ENCODE measurements at places on chromosomes 12 and 14. TPM values are rescaled to one million over a fixed set of nuclear protein-coding genes. Genes with fewer than 3 reads are reported as not detected.

Gene EPYC
- total RNA-seq, result not detected

Gene GALNT9
- total RNA-seq, result not detected

Gene PPFIA2
- total RNA-seq, result not detected

Gene NEUROD4
- total RNA-seq, result not detected

Gene ADAM20
- 0.44 TPM for total RNA-seq

Gene LBHD2
- not detected for total RNA-seq

Gene TMEM121
- total RNA-seq, result 9.1 TPM

Gene PPP4R4
- total RNA-seq, result 3.1 TPM

DNA sequence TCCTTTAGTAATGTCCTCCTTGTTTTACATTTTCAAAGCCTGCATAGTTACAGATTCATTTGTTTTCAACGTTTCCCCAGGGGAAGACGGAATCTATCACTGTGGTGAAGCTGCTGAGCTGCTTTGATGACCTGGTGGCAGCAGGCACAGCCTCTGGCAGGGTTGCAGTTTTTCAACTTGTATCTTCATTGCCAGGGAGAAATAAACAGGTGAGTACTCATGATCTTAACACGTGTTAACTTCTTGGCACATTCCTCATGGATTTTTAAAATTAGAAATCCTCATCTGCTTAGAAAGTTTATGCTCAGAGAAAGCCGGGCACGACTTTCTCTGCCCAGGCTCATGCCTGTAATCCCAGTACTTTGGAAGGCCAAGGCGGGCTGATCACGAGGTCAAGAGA, 44.5 kb downstream of the TECPR2 start:
- no peak overlapping the region for H3K27ac ChIP-seq
- no peak for DNase-seq
- H3K4me3 ChIP-seq, result no peak overlapping the region
- H3K36me3 ChIP-seq, result peaks cover 25% of the 10 kb centered on the region

GRCh38 chr12:90301561-90302133, 593.0 kb upstream of the ATP2B1 start:
- no peaks in the 10 kb centered on the region for H3K36me3 ChIP-seq
- no peak overlapping the region for H3K4me3 ChIP-seq
- no peak for DNase-seq
- H3K27ac ChIP-seq, result no peak overlapping the region
- H3K27me3 ChIP-seq, result peaks cover 16% of the 10 kb centered on the region
- peaks cover 13% of the 10 kb centered on the region for H3K4me1 ChIP-seq

DNA sequence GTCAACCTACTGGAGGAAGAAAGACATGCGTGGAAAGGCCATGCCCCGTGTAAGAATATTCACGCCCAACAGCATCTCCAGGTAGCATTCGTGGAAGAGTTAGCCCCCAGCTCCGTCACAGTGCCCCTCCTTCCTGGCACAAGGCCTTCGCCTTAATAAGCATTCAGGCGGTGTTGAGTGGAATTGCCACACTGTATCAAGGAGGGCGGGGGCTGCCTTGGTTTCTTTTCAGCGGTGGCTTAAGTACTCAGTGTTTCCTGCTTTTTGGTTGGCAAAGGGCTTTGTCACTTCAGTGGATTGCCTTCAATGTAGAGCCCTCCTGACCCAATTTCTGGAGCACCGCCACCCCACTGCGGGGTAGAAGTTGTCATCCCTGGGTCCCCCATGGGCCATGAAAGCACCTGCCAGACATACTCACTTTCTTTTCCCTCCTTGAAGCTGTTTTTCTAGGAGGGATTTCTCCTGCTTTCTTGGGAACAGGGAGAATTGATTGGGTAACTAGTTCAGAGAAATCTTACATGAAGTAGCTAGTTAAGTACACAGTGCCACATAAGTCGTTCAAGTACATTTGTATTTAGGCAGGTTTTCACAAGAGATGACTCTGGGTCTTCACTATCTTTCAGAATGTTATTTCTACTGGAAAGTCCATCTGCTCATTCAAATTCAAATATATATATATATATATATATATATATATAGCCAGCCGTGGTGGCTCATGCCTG, 65.5 kb upstream of the STON2 start:
- DNase-seq, result no peak
- H3K4me3 ChIP-seq, result peak overlapping the region; percentile 58
- H3K27me3 ChIP-seq, result no peaks in the 10 kb centered on the region
- H3K4me1 ChIP-seq, result peaks cover 16% of the 10 kb centered on the region
- peak overlapping the region; percentile 3 for H3K27ac ChIP-seq
- H3K36me3 ChIP-seq, result no peaks in the 10 kb centered on the region

GRCh38 chr12:118038137-118038536, 21.6 kb downstream of the RFC5 start:
- H3K4me1 ChIP-seq, result peaks cover 56% of the 10 kb centered on the region
- H3K36me3 ChIP-seq, result peaks cover 84% of the 10 kb centered on the region
- H3K4me3 ChIP-seq, result no peak overlapping the region
- peak overlapping the region; percentile 99 for H3K27ac ChIP-seq
- peaks cover 2% of the 10 kb centered on the region for H3K27me3 ChIP-seq
- DNase-seq, result no peak

GRCh38 chr14:92955381-92955780, 32.4 kb downstream of the CHGA start:
- peaks cover 5% of the 10 kb centered on the region for H3K36me3 ChIP-seq
- H3K27ac ChIP-seq, result no peak overlapping the region
- H3K27me3 ChIP-seq, result no peaks in the 10 kb centered on the region
- no peak for DNase-seq
- H3K4me3 ChIP-seq, result no peak overlapping the region
- peaks cover 5% of the 10 kb centered on the region for H3K4me1 ChIP-seq

DNA sequence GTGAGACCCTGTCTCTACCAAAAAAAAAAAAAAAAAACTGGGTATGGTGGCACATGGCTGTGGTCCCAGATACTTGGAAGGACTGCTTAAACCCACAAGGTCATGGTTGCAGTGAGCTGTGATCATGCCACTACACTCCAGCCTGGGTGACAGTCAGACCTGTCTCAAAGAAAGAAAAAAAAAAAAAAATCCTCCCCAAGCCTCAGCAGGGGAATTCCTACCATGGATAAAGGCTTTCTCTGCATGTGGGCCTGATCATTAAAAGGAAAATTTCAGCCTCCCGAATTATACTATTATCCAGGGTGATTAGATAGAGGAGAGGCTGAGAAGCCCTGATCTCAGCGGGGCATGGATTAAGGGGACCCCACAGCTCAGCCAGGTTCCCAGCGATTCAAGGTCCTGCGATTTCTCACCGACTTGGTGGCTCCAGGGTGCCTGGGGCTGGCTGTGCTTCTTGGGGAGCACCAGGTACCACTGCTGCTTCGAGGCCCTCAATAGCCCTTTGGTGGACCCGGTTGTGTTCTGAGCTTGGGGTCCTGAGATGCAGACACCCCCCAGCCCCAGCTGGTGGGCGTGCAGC, 5.6 kb downstream of the SH2B3 start:
- peak overlapping the region; percentile 74 for H3K27ac ChIP-seq
- H3K27me3 ChIP-seq, result no peaks in the 10 kb centered on the region
- peaks cover 60% of the 10 kb centered on the region for H3K4me1 ChIP-seq
- peaks cover 39% of the 10 kb centered on the region for H3K36me3 ChIP-seq
- peak overlapping the region; percentile 99 for H3K4me3 ChIP-seq

DNA sequence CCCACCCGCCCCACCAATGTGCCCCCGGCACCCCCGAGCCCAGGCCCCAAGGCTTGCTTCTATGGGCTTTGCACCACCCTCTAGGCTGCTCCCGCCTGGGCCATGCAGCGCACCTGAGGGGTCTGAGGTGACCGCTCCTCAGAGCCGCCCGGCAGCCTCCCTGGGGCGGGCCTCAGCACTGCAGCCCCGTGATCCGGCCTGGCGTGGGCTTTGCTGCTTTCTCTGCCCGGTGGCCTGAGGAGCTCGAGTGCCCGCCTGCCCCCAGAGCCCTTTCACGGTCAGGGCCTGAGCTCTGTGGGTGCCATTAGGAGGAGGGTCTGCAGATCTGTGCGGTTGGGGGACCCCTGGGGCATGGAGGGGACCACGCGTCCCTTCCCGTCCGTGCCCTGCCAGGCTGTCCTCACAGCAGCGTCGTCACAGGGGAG, 6.2 kb downstream of the MTA1 start:
- no peaks in the 10 kb centered on the region for H3K27me3 ChIP-seq
- peaks cover 44% of the 10 kb centered on the region for H3K36me3 ChIP-seq
- peaks cover 19% of the 10 kb centered on the region for H3K4me1 ChIP-seq
- H3K27ac ChIP-seq, result no peak overlapping the region
- H3K4me3 ChIP-seq, result no peak overlapping the region

GRCh38 chr14:100567009-100567876, 20.0 kb downstream of the BEGAIN start:
- H3K36me3 ChIP-seq, result no peaks in the 10 kb centered on the region
- H3K27ac ChIP-seq, result no peak overlapping the region
- peaks cover 45% of the 10 kb centered on the region for H3K27me3 ChIP-seq
- no peak for DNase-seq

DNA sequence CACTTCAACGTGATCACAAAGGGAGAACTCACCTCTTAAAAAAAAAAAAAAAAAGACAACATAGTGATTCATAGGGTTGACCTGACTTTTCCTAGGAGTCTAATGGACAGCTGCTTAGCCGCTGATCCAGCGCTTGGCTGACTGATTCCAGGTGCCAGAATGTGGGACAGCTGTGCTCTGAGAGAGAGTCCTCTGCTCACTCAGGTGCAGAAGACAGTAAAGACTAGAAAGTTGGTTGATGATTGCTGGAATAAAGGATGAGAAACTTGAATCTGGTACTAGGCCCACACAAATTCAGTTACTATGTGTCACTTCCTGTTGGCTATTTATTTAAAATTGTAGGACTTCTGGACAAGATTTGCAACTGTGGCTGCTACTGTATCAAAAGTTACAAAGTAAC, 229.4 kb downstream of the CHST11 start:
- no peaks in the 10 kb centered on the region for H3K27me3 ChIP-seq
- DNase-seq, result no peak
- peaks cover 31% of the 10 kb centered on the region for H3K36me3 ChIP-seq
- peak overlapping the region; percentile 42 for H3K4me3 ChIP-seq
- peaks cover 81% of the 10 kb centered on the region for H3K4me1 ChIP-seq

- no peaks in the 10 kb centered on the region for H3K27me3 ChIP-seq
- DNase-seq, result no peak
- H3K4me3 ChIP-seq, result no peak overlapping the region
- no peak overlapping the region for H3K27ac ChIP-seq
Observed at GRCh38 chr14:79627058-79627457, 584.2 kb downstream of the DIO2 start.

GRCh38 chr14:96158735-96159134, 45.9 kb upstream of the BDKRB2 start:
- no peaks in the 10 kb centered on the region for H3K27me3 ChIP-seq
- no peaks in the 10 kb centered on the region for H3K4me1 ChIP-seq
- H3K27ac ChIP-seq, result no peak overlapping the region
- DNase-seq, result no peak
- no peaks in the 10 kb centered on the region for H3K36me3 ChIP-seq
- H3K4me3 ChIP-seq, result no peak overlapping the region

DNA sequence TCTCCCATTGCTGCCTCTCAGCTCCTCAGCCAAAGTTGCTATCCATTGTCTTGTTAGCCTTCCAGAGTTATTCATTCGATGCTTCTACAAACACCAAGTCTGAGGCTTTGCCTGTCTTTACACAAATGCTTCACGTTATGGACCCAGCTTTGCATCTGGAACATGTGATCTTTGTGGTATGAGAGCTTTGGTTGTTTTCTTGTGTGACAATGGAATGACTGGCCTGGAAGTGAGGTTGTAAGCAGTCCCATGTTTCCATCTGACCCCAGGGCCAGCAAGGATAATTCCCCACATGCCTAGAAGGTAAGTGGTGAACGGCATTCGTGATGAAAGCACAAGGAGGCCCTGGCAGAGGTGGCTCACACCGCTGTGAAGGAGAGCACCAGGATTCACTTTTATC, 866.7 kb upstream of the TMEM132C start:
- no peaks in the 10 kb centered on the region for H3K27me3 ChIP-seq
- H3K36me3 ChIP-seq, result no peaks in the 10 kb centered on the region
- no peak overlapping the region for H3K4me3 ChIP-seq
- H3K4me1 ChIP-seq, result no peaks in the 10 kb centered on the region
- no peak overlapping the region for H3K27ac ChIP-seq
- no peak for DNase-seq

- H3K27me3 ChIP-seq, result peaks cover 62% of the 10 kb centered on the region
- H3K4me1 ChIP-seq, result no peaks in the 10 kb centered on the region
- H3K36me3 ChIP-seq, result no peaks in the 10 kb centered on the region
- H3K27ac ChIP-seq, result no peak overlapping the region
Observed at GRCh38 chr12:114439261-114439683, 33.3 kb upstream of the TBX5 start.

DNA sequence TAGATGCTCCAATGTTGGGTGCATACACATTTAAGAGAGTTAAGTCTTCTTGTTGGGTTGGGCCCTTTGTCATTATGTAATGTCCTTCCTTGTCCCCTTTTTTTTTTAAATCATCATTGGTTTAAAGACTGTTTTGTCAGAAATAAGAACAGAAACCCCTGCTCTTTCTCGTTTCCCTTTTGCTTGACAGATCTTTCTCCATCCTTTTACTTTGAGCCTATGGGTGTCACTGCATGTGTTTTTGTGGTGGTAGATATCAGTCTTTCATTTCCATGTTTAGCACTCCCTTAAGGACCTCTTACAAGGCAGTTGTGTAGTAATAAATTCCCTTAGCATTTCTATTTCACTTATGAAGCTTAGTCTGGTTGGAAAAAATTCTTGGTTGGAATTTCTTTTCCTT, 47.4 kb downstream of the RTN1 start:
- H3K27ac ChIP-seq, result no peak overlapping the region
- no peak overlapping the region for H3K4me3 ChIP-seq
- DNase-seq, result no peak

GRCh38 chr14:34098045-34098984, 147.4 kb upstream of the EGLN3 start:
- H3K36me3 ChIP-seq, result peaks cover 10% of the 10 kb centered on the region
- H3K4me3 ChIP-seq, result no peak overlapping the region
- peaks cover 42% of the 10 kb centered on the region for H3K4me1 ChIP-seq
- peak overlapping the region; percentile 12 for H3K27ac ChIP-seq

- no peaks in the 10 kb centered on the region for H3K36me3 ChIP-seq
- H3K27me3 ChIP-seq, result no peaks in the 10 kb centered on the region
- peaks cover 26% of the 10 kb centered on the region for H3K4me1 ChIP-seq
- no peak overlapping the region for H3K4me3 ChIP-seq
- no peak for DNase-seq
- H3K27ac ChIP-seq, result no peak overlapping the region
Observed at GRCh38 chr14:76773188-76773885, 12.1 kb downstream of the VASH1 start.

GRCh38 chr14:47917344-47917954, 242.0 kb upstream of the MDGA2 start:
- H3K27me3 ChIP-seq, result no peaks in the 10 kb centered on the region
- H3K4me3 ChIP-seq, result no peak overlapping the region
- no peak overlapping the region for H3K27ac ChIP-seq
- no peaks in the 10 kb centered on the region for H3K4me1 ChIP-seq

GRCh38 chr14:99937475-99938244, 127.6 kb upstream of the EVL start:
- DNase-seq, result no peak
- H3K4me3 ChIP-seq, result no peak overlapping the region
- H3K27me3 ChIP-seq, result peaks cover 3% of the 10 kb centered on the region
- no peaks in the 10 kb centered on the region for H3K4me1 ChIP-seq

GRCh38 chr14:91899213-91899612, 31.9 kb upstream of the TC2N start:
- peaks cover 4% of the 10 kb centered on the region for H3K27me3 ChIP-seq
- H3K4me1 ChIP-seq, result no peaks in the 10 kb centered on the region
- DNase-seq, result peak; percentile 69
- no peak overlapping the region for H3K27ac ChIP-seq
- no peak overlapping the region for H3K4me3 ChIP-seq

- H3K36me3 ChIP-seq, result no peaks in the 10 kb centered on the region
- peaks cover 4% of the 10 kb centered on the region for H3K4me1 ChIP-seq
- H3K4me3 ChIP-seq, result no peak overlapping the region
- no peak overlapping the region for H3K27ac ChIP-seq
- DNase-seq, result no peak
Observed at GRCh38 chr12:57159311-57159710, 11.9 kb upstream of the LRP1-AS start.

- H3K27ac ChIP-seq, result no peak overlapping the region
- H3K36me3 ChIP-seq, result no peaks in the 10 kb centered on the region
- DNase-seq, result no peak
- no peak overlapping the region for H3K4me3 ChIP-seq
- no peaks in the 10 kb centered on the region for H3K4me1 ChIP-seq
Observed at GRCh38 chr14:55255979-55256378, 15.2 kb upstream of the FBXO34 start.

Data from activated CD4-positive, alpha-beta T cell treated with anti-CD3 and anti-CD28 coated beads, Interleukin-2, amount 10 ng/mL, durations not matched to agents 24 days and 14 days (primary cell).